HT1080 (cell line): ENCODE measurements at places on chromosomes 3 and 15.

DNA sequence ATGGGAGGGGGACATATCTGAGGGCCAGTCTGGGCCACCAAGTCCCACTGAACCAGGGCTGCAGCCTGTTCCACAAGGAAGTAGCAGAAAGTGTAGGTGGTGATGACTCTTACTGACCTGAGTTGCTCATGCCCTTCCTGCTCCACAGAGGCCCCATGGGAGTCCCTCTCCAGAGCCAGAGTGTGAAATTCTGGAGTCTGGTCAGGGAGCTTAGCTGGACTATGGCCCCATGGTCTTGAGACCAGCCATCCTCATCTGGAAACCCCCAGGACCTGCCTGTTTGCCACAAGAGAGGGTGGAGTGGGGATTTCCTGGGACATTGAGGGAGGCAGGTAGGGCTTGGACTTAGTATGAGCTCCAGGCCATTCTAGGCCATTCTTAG is 3.0 kb downstream of the SPINT1 start:
- DNase-seq = no peak

GRCh38 chr3:80190051-80190450 is 422.3 kb upstream of the ROBO1 start:
- DNase-seq = peak; percentile 95

DNA sequence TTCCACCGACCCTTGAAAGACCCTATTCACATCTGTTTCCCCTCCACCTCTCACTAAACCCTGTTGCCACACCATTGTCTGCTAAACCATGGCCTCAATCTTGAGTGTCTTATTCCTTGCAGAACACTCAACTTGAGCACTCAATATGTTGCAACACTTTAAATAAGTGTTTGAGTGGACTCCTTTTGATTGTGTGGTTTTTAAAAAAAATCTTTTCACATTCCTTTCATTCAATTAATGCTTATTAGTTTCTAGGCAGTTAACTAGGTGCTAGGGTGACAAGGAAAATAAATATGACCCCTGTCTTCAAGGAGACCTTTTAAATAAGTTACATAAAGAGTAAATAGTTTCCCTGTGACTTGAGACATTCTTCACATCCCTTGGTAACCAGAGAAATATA is 13.3 kb upstream of the HHLA2 start:
- no peak for DNase-seq

GRCh38 chr3:112980080-112980479 is 5.2 kb upstream of the CD200R1 start:
- no peak for DNase-seq

GRCh38 chr3:188830893-188831292 is 340.9 kb upstream of the TPRG1 start:
- DNase-seq = peak; percentile 27

DNA sequence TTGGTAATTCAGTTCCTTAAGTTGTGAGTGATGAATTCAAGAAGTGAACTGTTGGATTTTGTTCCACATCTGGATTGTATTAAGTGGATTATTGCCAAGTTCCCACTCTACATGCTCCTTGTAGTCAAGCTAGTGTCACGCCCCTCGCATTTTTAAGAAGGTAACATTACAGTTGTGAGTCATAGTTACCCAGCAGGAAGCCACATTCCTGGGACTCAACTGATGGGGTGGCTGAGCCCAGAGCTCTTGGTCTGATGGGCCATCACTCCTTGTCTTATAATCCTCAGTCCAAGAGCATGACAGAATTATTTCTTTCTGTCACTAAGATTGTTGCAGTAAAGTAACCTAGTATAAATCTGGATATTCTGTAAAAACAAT is 102.7 kb downstream of the PTPRG start:
- peak; percentile 93 for DNase-seq

DNA sequence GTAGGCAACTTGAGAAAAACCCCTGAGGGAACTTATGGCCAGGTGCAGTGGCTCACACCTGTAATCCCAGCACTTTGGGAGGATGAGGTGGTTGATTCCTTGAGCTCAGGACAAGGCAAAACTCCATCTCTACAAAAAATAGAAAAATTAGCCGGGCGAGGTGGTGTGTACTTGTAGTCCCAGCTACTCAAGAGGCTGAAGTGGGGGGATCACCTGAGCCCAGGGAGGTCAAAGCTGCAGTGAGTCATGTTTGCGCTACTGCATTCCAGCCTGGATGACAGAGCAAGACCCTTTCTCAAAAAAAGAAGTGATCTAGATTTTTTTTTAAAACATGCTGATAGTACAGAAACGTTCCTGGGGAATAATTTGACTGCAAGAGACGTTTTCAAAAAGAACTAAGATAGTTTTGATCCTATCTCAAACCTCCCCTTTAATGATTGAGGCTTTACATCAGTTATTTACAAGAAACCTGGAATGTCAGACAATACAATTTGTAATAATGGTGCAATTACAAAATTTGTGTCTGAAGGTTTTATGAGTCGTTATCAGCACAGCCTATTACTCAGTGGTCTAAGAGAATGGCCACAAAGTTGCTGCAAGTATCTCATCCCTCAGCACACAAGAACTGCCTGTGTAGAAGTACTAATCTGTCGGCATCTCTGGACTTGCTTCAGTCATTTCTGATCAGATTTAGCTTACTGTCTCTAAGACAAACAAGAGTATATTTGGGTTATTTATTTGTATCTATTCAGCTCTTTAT is 32.2 kb upstream of the KLHL25 start:
- DNase-seq = no peak

DNA sequence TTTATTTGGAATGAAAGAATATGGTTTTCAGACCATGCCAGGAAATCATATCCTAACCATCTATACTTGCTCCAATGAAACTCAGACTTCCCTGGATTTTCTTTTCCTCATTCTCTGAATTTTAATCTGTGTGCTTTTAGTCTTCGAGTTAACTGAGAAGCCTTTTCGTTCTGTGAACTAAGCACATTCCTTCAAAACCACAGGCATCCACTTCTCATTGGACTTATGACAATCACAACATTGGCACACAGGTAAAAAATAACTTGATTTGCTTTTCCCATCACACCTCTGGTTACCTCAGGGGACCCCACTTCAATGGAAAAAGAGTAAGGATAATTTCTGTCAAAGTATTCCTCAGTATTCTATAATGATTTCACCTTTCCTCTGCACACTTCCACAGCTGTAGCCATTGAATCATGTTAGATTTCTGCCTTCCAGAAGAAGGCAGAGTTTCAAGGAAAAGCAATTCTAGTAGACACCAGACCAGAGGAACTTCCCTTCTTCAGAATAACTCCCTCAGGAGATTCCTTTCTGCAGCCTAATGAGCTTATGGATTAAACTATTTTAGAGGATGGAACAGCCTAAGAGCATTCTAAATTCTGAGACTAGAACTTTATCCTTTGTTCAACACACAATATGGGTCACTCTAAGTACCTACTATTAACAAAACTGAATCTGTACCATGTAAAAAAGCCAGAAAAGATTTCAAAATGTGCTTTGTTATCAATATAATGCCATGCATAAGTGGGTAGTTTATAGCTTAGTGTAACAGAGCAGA is 15.9 kb downstream of the COMMD2 start:
- peak; percentile 74 for DNase-seq

- DNase-seq = peak; percentile 52
Observed at GRCh38 chr3:119619094-119619493, 21.4 kb downstream of the PLA1A start.

- DNase-seq = peak; percentile 64
Observed at GRCh38 chr15:75198560-75199356, 2.9 kb upstream of the C15orf39 start.

DNA sequence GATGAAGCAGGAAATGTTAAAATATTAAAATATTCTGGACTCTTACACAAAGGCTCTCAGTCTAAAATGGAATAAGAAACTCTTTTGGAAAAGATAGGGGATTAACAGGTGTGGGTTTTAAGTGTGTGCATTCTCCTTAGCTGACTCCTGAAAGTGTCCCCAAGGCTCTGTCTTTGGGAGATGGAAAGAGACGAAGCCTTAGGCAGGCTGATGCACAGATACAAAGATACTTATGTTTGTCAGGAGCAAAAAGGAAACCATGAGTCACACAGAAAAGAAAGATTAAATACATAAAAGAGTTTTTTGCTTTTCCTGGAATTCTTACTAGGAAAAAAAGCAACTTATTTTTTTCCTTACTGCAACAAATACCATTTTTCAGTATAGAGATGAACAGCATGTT is 23.8 kb upstream of the ABI3BP start:
- DNase-seq = peak; percentile 40

DNA sequence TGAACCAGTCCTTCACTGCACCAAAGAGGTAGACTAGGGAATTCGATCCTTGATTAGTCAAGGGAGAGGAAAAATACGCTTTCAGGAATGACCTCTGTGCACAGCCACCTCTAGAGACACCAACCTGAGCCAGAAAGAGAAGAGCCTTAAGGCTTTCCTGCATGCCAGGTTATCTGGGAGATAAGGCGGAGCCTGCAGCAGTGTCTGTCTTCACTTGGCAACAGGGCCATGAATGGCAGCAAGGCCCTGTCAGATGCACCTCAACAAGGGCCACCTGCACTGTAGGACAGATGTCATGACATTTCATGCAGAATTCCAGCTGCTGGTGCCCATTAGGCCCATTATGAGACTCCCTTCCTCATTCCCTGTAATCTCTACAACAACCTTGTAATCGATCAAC is 88.1 kb downstream of the MEX3B start:
- DNase-seq = no peak

DNA sequence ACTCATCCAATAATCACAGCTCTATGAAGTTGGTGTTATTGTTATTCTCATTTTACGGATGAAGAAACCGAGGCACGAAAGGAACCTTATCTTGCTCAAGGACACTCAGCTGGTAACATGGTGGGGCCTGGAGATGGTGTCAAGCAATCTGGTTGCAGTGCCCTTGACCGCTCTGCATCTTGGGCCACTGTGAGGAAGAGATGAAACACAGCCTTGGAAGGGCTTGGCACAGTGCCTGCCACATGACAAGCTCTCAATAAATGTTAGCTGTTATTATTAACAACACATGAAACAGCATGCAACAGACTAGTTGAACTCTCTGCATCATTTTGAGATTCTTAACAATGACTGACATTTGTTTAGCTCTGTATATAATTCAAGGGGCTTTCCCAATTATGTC is 10.1 kb upstream of the ITGA11 start:
- no peak for DNase-seq

DNA sequence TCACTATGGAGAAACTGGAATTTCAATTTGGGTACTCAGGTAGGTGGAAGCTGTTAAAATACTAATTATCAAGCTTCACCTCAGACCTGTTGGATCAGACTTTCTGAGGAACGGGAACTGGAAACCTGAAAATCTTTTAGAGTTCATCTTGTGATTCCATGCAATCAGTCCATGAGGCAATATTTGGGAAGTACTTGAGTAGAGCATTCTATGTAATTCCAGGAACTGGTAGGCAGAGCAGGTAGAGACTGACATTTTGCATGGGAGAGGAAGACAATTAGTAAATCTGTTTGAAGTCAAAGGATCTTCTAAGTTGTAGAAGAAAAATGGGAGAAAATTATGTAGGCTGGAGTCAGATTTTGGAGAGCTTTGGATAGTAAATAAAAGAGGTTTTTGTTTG is 43.1 kb downstream of the FGF7 start:
- DNase-seq = no peak
